B cell (primary cell): ENCODE measurements at places on chromosomes 3 and 15.

GRCh38 chr3:127747751-127748521 lies 74.4 kb downstream of the MGLL start:
- no peak for DNase-seq

GRCh38 chr3:175558261-175558660 lies 699.1 kb downstream of the NAALADL2 start:
- DNase-seq: no peak

GRCh38 chr15:100687582-100688141 lies 85.3 kb downstream of the ASB7 start:
- no peak for DNase-seq

- DNase-seq: no peak
Observed at GRCh38 chr15:88746451-88746850, 56.8 kb upstream of the ACAN start.
